Muscle of leg (tissue), 16 donors: ENCODE measurements at places on chromosomes 3 and 15. TPM values are rescaled to one million over a fixed set of nuclear protein-coding genes. Genes with fewer than 3 reads are reported as not detected.

The LYZL4 gene
- total RNA-seq = not detected

The HRG gene
- total RNA-seq = 0.04 TPM

The HDAC11 gene
- 14.9 TPM for total RNA-seq

The EXOG gene
- 11.3 TPM for total RNA-seq

GRCh38 chr15:95988574-95988887 is 342.0 kb upstream of the NR2F2 start:
- H3K4me3 ChIP-seq = no peak overlapping the region
- H3K27ac ChIP-seq = no peak overlapping the region
- H3K27me3 ChIP-seq = no peaks in the 10 kb centered on the region
- DNase-seq = peak; percentile 58

- peak overlapping the region; percentile 81 for H3K4me3 ChIP-seq
- peaks cover 12% of the 10 kb centered on the region for H3K36me3 ChIP-seq
- peak overlapping the region; percentile 97 for H3K27ac ChIP-seq
- H3K27me3 ChIP-seq = no peaks in the 10 kb centered on the region
Measured at GRCh38 chr3:40452562-40452875, 4.6 kb upstream of the RPL14 start.

DNA sequence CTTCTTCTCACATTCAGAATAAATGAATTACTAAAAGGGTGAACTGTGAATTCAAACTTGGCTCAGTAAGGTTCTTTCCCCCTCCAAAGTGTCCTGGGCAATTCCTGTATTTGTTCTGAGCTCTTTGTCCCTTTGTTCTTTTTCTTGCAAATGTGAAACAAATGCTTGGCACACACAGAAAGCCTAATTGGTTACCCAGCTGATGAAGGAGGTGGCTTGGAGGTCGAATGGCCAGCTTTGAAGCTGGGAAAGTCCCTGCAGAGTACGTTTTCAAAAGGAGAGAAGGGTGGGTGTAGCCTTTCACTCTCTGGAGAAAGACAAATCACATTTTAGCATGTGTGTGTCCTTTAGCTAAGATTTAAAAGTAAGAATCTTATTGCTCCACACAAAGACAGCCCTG is 154.4 kb downstream of the PEX5L start:
- no peaks in the 10 kb centered on the region for H3K36me3 ChIP-seq
- no peak overlapping the region for H3K4me3 ChIP-seq
- no peak overlapping the region for H3K27ac ChIP-seq
- H3K27me3 ChIP-seq = no peaks in the 10 kb centered on the region
- H3K4me1 ChIP-seq = peaks cover 3% of the 10 kb centered on the region
- DNase-seq = peak; percentile 33

GRCh38 chr15:58475573-58476524 is 44.1 kb downstream of the LIPC start:
- H3K36me3 ChIP-seq = no peaks in the 10 kb centered on the region
- H3K27ac ChIP-seq = peak overlapping the region; percentile 45
- no peak overlapping the region for H3K4me3 ChIP-seq
- H3K27me3 ChIP-seq = no peaks in the 10 kb centered on the region

- DNase-seq = no peak
- H3K36me3 ChIP-seq = no peaks in the 10 kb centered on the region
- no peaks in the 10 kb centered on the region for H3K27me3 ChIP-seq
- H3K4me3 ChIP-seq = no peak overlapping the region
- no peak overlapping the region for H3K27ac ChIP-seq
- no peaks in the 10 kb centered on the region for H3K4me1 ChIP-seq
Measured at GRCh38 chr3:135633078-135633477, 332.4 kb upstream of the PPP2R3A start.

- DNase-seq = peak; percentile 62
- H3K4me3 ChIP-seq = no peak overlapping the region
- H3K27me3 ChIP-seq = no peaks in the 10 kb centered on the region
- H3K27ac ChIP-seq = no peak overlapping the region
Measured at GRCh38 chr15:32994810-32995424, 199.6 kb downstream of the FMN1 start.

- H3K27me3 ChIP-seq = no peaks in the 10 kb centered on the region
- peak; percentile 26 for DNase-seq
- H3K36me3 ChIP-seq = no peaks in the 10 kb centered on the region
- peaks cover 4% of the 10 kb centered on the region for H3K4me1 ChIP-seq
- no peak overlapping the region for H3K4me3 ChIP-seq
Measured at GRCh38 chr3:62035402-62036057, 337.8 kb downstream of the FEZF2 start.

GRCh38 chr3:128859630-128860029 is 19.8 kb upstream of the ACAD9 start:
- no peaks in the 10 kb centered on the region for H3K36me3 ChIP-seq
- H3K27ac ChIP-seq = no peak overlapping the region
- no peak for DNase-seq
- no peaks in the 10 kb centered on the region for H3K27me3 ChIP-seq

DNA sequence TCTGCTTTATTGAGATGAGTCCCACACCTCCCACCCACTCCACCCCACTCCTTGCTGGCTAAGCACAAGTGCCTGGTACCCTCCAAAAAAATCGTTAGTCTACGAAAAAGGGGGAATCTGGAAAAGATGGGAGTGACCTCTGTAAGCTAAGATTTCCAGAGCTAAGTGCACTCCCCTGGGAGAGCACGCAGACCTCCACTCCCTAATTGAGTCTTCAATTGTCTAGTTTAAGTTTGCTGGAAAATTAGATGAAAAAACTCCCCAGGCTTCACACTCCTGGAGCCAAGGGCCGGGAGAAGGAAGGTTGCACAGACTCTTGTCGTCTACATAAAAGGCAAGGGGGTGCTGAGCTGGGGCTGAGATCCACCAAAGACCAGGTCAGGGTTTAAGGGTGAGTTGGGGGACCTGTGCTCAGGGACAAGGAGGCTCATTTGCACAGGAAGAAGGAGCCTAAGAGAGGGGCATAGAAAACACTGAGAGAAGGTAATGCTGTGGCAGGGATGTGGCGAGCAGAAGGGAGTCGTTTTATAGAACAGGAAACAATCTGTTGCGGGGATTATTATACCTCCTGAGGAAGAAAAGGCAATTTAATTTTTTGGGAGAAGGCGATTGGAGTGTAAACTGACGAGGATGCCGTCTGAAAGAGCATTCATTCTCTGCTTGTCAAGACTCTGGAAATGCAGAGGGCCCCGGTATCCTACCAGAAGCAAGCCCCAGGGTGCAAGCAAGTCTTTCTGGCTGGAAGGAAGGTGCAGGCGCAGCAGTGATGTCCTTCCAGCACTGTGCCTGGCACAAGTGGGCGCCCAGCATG is 126.5 kb upstream of the DLG1 start:
- H3K27ac ChIP-seq = no peak overlapping the region
- no peak overlapping the region for H3K4me3 ChIP-seq
- DNase-seq = no peak
- peaks cover 20% of the 10 kb centered on the region for H3K4me1 ChIP-seq
- no peaks in the 10 kb centered on the region for H3K36me3 ChIP-seq

DNA sequence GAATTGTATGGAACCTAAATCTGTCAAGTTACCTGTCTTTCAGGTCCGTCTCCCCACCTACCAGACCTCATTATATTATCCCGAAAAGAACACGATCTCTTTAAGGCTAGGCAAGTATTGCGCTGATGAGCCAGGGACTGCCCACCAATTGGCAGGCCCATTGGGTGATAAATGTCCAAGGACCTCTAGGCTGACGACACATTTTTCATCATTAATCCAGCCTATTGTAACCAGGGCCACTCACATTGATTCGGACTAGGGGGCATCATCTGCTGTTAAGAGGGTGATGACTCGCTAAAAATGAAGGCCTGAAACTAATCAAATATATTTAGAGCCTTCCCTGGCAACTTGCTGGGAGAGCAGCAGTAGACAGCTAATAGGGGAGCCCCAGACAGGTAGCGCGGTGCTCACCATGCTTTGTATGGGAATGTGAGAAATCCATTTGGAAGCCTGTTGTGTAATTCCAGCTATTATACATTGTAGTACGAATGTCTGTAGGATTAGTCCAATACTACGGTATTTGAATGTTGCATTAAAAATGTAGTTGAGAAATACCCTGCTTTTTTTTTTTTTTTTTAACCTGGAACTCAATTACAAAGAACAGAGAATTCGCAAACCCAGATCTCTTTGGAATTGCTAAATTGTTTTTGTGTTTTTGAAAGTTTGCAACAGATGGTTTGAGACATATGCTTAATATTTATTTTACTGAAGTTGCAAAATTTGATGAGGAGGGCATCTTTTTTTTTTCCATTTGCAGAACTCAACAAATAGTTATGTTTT is 156.1 kb downstream of the ROBO2 start:
- no peaks in the 10 kb centered on the region for H3K36me3 ChIP-seq
- no peak overlapping the region for H3K27ac ChIP-seq
- H3K27me3 ChIP-seq = no peaks in the 10 kb centered on the region
- no peak overlapping the region for H3K4me3 ChIP-seq

- H3K27me3 ChIP-seq = no peaks in the 10 kb centered on the region
- H3K4me3 ChIP-seq = no peak overlapping the region
- H3K27ac ChIP-seq = no peak overlapping the region
Measured at GRCh38 chr15:75966073-75966472, 46.2 kb downstream of the NRG4 start.

DNA sequence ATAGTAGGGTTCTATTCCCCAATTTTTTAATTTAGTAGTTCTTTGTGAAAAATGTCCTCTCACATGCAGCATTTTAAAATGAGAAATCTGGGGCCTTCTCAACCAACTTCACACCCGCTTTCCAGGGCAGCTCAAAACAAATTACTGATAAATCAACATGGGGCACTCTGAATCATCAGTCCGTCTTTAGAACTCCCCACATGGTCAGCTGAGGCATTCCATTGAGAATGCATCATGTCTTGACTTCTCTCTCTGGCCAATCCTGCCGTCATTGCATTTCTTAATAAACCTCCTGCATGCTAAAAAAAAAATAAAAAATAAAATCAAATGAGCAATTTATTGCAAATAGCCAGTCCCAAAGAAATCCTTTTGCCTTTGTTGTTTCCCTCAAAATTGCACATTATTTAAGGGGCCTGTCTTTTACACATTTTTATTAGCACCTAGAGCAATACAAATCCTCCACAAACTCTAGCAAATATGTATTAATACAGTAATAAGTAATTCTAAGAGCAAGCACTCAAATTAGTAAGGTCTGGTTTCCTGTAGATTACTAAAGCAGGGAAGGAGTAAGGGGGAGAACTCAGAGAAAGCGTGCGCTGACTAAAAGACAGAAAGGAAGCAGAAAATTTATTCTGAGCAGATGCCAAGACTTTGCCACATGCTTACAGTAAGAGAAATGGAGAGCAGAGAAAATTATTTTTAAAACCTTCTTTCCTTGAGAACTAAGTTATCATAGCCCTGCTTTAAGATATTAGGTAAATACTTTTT is 175.7 kb downstream of the TNIK start:
- H3K27ac ChIP-seq = peak overlapping the region; percentile 71
- no peak overlapping the region for H3K4me3 ChIP-seq
- H3K36me3 ChIP-seq = no peaks in the 10 kb centered on the region
- no peaks in the 10 kb centered on the region for H3K27me3 ChIP-seq

- no peak overlapping the region for H3K27ac ChIP-seq
- H3K36me3 ChIP-seq = no peaks in the 10 kb centered on the region
- peaks cover 2% of the 10 kb centered on the region for H3K27me3 ChIP-seq
- H3K4me1 ChIP-seq = no peaks in the 10 kb centered on the region
- no peak for DNase-seq
Measured at GRCh38 chr3:157755233-157755632, 252.0 kb upstream of the VEPH1 start.

DNA sequence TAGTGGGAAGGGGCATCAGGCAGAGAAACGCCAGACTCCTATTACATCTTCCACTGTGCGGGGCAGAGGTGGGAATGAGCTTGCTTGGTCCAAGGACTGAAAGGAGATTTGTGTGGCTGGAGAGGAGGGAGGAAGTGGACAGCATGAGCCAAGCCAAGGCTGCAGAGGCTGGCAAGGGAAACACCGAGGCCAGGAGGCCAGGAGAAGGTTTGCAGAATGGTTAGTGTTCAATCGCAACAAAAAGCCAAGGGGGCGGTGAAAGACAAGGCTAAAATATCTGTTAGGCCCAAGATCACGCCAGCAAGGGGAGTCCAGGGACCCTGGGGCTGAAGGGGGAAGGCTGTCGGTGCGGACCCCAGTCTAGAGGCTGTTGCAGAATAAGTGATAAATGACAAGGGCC is 75.8 kb downstream of the CPN2 start:
- H3K27ac ChIP-seq = no peak overlapping the region
- H3K4me1 ChIP-seq = peaks cover 74% of the 10 kb centered on the region
- H3K27me3 ChIP-seq = peaks cover 13% of the 10 kb centered on the region
- H3K4me3 ChIP-seq = no peak overlapping the region
- DNase-seq = no peak

DNA sequence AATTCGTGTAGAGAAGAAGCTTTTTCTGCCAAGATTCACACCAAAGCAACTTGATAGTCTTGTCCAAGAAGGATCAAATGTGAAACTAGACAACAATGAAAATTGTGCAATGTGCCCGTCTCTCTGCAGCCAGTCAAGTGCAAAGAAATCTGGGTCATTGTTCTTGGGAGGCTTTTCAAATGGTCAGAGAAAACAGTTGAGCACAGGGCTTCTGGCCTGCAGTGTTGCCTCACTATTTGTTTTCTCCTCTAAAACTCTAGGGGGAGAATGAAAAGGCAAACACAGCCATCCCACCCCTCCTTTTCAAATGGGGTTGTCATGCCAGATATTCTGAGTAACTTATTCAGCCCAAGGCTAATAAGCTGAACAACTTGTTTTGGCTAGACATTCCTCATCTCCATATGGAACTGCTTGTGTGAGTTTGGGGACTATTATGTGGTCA is 417.6 kb upstream of the CDIN1 start:
- H3K4me1 ChIP-seq = no peaks in the 10 kb centered on the region
- no peaks in the 10 kb centered on the region for H3K36me3 ChIP-seq
- no peaks in the 10 kb centered on the region for H3K27me3 ChIP-seq
- no peak overlapping the region for H3K4me3 ChIP-seq
- peak overlapping the region; percentile 26 for H3K27ac ChIP-seq

GRCh38 chr15:33198541-33198940 is 4.0 kb upstream of the FMN1 start:
- H3K27me3 ChIP-seq = peaks cover 9% of the 10 kb centered on the region
- peaks cover 9% of the 10 kb centered on the region for H3K4me1 ChIP-seq
- no peak overlapping the region for H3K4me3 ChIP-seq
- no peak overlapping the region for H3K27ac ChIP-seq
- no peaks in the 10 kb centered on the region for H3K36me3 ChIP-seq
- DNase-seq = no peak

DNA sequence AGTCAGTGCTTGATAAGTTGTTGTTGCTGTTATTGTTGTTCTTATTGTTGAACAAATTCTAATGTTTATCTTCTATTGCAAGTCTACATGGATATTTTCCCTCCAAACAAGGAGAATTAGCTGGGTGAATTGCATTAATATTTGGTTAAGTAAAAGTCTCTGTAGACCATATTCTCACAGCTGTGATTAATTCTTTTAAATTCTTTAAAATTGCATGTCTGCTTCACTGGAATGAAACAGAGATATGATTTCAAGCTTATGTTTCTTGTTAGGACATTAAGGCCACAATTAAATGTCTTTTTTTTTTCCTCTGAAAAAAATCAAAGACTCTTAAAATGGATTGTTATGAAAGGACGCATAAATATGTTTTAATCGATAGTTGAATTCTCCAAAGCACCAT is 153.4 kb downstream of the EBLN2 start:
- H3K27ac ChIP-seq = no peak overlapping the region
- H3K4me1 ChIP-seq = no peaks in the 10 kb centered on the region
- DNase-seq = no peak
- H3K27me3 ChIP-seq = no peaks in the 10 kb centered on the region
- H3K4me3 ChIP-seq = no peak overlapping the region
